ENCODE measurements at places on chromosomes 11 and 22.

GRCh38 chr11:43234881-43235280, 76.9 kb upstream of the API5 start:
- no peak for DNase-seq

DNA sequence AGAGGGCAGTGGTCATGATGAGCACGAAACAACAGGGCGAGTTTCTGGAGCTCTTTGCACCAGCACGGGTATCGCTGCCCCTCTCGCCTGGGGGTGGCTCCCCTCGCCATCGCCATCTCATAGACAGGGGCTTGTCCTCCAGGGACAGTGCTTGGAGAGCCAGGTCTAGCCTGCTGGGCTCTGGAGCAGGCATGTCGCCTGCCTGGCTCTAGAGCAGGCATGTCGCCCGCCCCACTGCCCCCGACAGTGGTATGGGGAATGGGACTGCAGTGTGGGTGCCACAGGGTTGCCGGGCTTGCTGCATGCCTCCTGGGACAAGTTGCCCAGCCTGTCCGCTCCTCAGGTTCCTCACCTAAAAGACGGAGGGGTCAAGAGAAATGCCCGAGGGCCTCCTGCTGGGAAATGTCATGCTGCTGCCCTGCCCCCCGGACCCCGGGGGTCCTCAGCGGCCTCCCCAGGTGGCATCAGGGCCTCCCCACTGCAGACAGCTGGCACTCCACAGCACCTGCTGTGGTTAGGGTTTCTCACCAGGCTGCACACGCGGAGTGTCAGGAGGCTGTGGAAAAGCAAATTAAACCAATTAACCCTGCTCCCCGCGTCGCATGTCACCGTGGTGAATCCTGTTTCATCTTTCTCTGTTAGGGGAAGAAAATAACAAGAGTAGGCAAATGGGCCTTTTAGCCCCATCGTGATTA, 403.0 kb downstream of the TBC1D22A start:
- DNase-seq, result no peak

DNA sequence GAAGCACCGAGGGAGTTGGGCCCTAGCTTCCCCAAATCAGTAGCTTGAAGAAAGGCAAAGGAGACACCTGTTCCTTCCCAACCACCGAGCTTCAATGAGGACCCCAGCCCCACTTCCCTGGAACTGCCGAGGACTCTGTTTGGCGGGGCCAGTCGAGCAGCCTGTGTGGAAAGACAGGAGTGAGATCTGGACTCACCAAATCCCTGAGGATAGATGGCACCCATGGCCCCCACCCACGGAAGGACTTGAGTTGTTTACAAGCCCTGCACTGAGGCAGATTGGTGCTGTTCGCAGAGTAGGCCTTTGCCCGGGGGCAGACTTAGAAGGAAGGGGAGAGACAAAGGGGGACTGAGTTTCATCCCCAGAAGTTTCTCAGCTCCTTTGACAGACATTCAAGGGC, 64.6 kb downstream of the FEZ1 start:
- DNase-seq, result no peak

DNA sequence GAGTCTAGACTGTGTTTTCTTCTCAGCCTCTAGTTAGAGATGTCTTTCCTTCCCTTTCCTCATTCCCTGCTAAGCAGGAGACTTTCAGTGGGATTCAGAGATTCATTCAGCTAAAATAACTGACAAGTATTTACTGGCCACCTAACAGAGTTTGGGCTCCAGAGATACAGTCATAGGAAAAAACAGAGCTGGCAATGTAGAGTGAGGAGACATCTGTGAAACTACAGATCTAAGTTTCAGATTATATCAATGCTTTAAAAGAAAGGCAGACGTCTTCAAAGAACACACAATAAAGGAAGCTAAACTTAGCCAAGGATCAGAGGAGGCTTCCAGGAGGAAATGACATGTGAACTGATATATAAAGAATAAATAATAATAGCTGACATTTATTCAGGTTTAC, 355.6 kb upstream of the DDI1 start:
- DNase-seq, result no peak

- no peak for DNase-seq
These were observed 10.5 kb downstream of the NUCB2 start for GRCh38 chr11:17287058-17287457.

- peak; percentile 69 for DNase-seq
These were observed 72.4 kb downstream of the ZNRF3 start for GRCh38 chr22:28955817-28956216.

Measured in T-cell (primary cell).